ENCODE measurements at places on chromosomes 1 and 21.
A peak's percentile ranks its signal among the peaks of the same experiment; 100 is the strongest.

DNA sequence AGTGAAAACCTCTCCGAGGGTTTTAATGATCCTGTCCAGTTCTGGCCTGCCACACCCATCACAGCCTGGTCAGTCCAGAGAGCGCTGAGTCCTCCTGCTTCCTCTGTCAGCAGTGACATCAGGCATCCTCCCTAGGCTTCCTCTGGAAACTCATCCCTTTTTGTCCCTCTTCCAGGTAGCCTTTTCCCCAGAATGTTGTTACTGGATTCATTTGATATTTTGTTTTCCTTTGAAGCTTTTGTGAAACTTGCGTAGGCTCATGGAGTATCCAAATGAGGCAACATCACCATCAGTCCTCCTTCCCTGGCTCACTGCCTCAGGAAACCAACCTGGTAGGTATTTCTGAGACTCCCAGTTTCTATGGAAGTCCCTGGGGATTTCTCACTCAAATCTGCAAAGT is 27.0 kb upstream of the IGSF3 start:
- no peak for DNase-seq

DNA sequence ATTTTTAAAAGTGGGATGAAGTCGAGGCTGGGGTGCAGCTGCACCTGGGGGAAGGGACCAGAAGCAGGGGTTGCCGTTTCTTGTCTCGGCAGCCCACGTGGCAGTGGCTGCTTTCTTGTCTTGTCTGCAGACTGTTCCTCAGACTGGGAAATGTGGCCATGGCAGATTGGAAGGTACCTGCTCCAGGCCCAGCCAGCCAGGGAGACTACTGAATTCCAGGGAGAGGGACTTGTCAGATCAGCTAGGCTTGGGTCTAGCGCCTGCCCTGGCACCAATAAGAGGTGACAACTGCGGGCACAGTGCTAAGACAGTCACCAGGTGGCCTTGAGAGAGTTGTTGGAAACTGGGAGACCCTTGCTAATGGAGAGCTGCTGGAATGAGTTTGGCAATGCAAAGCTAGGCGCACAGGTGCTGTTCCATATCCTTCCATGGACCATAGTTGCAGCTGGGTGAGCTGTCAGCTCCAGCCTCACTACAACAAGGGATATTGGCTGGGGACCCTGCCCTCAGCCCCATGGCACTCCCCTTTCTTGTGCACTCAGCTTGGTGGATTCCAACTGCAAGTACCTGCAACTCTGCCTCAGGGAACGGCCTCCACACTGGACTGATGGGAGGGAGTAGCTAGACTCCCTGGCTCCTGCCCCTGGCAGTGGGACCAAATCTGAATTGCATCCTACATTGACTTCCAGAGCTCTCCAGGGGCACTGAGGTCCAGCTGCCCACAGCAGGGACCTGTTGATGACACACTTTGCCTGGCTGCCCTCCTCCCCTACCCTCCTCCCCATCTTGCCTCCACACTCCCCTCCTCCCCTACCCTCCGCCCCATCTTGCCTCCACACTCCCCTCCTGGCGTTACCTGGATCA is 9.9 kb upstream of the IL22RA1 start:
- DNase-seq, result no peak

GRCh38 chr1:164867590-164867989 is 308.6 kb downstream of the PBX1 start:
- no peak for DNase-seq

DNA sequence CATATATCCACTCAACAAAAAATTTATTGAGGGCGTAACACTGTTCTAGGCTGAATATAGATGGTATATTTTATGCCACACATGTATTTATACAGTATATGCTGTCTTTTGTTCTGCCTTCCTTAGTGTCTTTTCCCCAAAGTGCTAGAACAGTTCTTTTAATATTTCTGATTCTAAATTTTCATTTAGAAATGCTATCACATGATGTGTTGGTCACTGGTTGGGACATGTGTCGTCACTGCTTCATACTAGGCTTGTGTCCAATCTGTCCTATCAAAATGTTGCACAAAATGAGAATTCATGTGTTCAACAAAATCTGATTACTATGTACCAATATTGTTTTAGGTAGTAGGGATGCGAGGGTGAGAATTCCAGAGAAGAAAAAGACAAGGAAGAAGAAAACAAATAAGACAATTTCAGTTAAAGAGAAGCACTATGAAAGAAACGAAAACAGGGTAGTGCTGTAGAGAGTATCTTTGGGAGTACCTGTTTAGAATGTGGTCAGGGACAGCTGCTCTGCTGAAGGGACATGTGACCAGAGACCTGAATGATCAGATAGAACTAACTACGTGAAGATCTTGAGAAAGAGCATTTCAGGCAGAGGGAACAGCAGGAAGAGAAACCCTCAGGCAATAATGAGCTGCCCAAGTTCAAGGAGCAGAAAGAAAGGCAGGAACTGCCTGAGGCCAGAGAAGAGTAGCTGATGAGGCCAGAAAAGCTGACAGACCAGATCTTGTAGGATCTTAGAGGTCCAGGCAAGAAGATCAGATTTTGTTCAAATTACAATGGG is 1.3 kb downstream of the KMO start:
- DNase-seq, result no peak

GRCh38 chr1:164054331-164054730 is 504.7 kb upstream of the PBX1 start:
- DNase-seq, result no peak

- DNase-seq, result no peak
These were observed 133.7 kb upstream of the RUNX3 start for GRCh38 chr1:25063591-25064416.

DNA sequence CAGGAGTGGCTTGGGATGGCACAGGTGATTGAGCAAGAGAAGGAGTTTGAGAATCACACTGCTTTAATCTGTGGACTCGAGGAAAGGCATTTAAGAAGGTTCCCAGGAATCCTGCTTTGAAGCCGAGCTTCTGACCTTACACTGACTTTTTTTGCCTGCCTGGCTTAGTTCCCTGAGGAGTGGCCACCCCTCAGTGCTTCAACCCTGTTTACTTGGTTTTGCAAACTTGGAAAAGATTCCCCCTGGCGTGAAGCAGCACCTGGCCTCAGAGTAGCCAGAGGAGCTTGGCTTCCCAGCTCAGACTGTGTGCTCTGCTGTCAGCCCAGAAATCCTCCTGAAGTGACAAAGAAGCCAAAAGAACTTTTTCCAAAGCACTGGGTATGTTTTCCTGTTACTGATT is 48.5 kb upstream of the LDLRAP1 start:
- no peak for DNase-seq

DNA sequence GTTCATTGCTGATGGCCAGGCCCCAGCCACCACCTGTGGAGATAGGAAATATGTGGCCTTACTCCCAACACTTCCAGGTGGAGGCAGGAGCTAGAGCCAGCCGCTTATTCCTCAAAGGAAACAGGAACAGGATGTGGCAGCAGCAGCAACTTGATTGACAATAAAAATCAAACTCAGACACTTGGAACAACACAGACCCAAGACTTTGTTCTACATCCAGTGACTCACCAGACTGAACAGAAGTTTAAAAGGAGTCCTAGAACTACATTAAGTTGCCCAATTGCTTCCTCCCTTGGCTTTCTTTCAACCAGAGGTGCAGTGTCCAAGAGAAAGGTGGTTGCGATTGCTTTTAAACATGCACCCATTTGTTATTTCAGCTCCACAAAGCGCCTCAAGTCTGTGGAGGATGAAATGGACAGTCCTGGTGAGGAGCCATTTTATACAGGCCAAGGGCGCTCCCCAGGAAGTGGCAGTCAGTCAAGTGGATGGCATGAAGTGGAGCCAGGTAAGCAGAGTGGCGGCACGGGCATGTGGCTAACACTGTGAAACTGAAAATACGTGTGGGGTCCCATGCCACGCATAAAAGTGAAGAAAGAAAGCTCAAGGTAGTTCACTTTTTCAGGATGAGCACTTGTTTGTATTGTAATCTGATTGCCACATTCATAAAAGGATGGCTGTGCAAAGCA is 276.6 kb downstream of the NFIA start:
- DNase-seq, result no peak

- DNase-seq, result no peak
These were observed 2.1 kb downstream of the KIF26B start for GRCh38 chr1:245156736-245157505.

DNA sequence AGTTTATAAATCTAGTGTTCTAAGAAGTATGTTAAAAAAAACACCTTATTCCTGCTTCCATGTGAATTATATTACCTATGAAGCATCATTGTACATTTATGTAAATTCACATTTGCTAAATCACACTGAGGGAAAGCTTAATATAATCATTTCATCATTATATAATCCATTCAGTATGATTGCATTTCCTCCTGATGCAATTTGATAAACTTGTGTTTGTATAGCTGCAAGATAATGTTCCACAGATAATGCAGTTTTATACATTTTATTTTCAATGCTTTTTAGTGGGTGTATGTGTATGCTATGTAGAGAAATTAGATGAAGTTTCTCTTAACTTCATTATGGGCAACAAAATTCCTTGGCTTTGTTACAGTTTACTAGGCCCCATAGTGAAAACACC is 79.6 kb downstream of the HS2ST1 start:
- DNase-seq, result no peak

DNA sequence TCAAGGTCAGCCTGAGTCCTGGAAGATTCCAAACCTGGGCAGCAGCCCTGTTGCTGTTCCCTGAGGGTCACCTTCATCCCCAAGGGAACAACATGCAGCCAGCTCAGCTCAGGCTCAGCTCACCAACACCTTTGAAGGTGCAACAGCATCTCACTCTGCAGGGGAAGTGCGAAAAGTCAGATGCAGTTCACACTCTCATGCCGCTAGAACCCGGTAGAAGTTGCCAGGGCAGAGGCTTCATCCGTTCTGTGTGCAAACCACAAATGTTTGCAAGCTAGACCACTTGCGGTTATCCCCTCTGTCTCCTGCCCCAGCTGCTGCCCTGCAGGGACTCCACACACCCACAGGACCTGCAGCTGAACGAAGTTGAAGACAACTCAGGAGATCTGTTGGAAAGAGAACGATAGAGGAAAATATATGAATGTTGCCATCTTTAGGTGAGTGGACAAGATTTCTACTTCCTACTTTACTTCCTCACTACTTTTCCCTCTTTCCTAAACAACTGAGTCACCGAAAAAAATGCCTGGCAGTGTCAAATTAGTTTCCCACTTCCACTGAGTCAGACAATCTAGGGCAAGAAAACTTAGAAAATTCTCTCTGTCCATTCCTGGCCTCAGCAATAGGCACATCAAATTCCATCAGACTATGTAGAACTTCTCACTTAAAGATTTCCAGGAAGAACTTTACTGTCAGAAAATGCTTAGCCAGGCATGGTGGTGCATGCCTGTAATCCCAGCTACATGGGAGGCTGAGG is 1.8 kb upstream of the FCRL6 start:
- DNase-seq, result no peak

DNA sequence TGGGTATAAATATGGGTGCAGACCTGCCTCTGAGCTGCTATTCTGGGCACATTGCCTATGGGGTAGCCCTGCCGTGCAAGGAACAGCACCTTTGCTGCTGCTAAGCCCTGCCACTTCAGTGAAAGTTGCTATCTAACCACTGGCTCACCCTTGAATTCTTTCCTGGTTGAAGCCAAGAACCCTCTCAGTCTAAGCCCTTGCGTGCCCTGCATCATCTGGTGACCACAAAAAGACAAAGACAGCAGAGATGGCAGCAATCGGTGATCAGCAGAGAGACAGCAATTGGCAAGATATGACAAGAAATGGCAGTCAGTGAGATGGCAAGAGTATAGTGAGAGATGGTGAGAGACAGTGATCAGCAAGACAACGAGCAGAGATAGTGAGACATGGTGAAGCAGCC is 418.3 kb downstream of the MATN1 start:
- no peak for DNase-seq

DNA sequence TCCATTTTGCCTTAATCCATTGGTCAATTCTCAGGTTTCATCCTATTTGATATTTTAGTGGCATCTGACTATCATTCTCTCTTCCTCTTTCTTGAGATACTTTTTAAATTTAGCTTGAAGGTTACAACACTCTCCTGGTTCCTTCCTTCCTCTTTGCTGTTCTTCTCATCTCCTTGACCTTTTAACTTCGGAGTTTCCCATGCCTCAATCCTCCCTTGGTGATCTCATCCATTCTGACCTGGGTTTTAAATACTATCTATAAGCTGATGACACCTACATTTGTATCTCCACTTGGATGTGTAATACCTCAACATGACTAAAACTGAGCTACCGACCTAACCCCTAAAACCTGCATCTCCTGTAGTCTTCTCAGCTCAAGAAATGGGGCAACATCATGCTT is 4.8 kb upstream of the ZNF687 start:
- no peak for DNase-seq

DNA sequence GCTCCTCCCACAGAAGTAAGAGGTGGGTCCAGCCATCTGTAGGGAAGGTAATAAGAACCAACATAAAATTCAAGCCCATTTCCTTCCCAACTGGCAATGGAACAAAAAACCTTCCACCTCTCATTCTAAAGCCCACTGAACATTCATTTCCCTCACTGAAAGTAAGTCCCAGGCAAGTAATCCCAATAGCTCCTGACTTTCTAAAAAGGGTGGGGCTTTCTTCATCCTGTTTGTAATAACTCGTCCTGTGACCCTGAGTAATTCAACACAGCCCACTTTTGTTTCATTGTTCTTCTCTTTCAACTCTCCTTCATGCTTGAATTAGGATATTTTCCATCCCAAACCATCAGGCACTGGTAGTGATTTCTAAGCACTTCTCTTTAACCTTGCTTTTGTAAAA is 74.9 kb downstream of the DAB1 start:
- DNase-seq, result no peak

GRCh38 chr1:59879574-59879973 is 47.0 kb downstream of the CYP2J2 start:
- peak; percentile 75 for DNase-seq

- DNase-seq, result no peak
These were observed 92.6 kb upstream of the ACTRT2 start for GRCh38 chr1:2928366-2929325.

- DNase-seq, result no peak
These were observed 21.9 kb upstream of the ERO1B start for GRCh38 chr1:236303675-236304074.

DNA sequence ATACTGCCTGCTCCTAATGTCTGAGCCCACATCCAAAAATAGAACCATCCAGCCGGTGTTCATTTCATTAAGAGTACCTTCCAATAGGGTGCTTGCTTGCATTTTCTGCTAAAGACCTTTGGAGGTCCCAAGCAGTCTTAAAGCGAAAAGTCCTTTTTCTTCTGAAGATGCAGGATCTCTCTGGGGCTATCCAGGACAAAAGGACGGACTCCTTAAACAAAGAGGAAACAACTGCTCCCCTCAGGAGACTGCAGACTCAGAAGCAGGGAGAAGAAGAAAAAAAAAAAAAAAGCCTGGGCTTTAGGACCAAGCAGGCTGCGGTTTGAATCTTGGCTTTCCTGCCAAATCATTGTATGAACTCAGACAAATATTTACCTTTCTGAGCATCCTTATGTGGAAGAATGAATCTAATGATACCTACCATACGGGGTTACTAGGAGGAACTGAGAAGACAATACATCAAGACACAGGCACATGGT is 204.0 kb downstream of the PLPP3 start:
- no peak for DNase-seq

- DNase-seq, result no peak
These were observed 796 bp upstream of the TDRKH start for GRCh38 chr1:151790940-151791651.

GRCh38 chr1:181326348-181326747 is 157.0 kb upstream of the CACNA1E start:
- DNase-seq, result no peak
